ENCODE measurements at places on chromosomes 11 and 22. TPM values are rescaled to one million over a fixed set of nuclear protein-coding genes. Genes with fewer than 3 reads are reported as not detected.

DNA sequence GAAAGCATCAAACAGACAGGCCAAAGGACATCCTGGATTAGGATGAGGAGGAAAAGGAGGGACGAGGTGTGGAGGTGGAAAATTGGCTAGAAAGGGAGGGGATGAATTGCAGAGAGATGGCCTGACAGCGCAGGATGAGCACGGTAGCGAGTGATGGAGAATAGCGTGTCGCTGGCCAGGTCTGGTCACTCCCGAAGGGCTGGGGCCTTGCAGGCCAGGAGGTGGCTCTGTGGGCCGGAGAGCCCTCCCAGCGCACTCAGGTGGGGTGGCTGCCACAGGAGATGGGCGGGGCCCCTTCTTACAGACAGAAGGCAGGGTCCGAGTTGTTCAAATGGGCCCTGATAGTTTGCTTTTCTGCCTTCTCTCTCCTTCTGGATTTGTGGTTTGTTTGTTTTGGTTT is 37.1 kb upstream of the THY1 start:
- H3K4me1 ChIP-seq: peaks cover 4% of the 10 kb centered on the region
- no peak for DNase-seq
- no peaks in the 10 kb centered on the region for H3K27me3 ChIP-seq
- no peaks in the 10 kb centered on the region for H3K36me3 ChIP-seq
- H3K4me3 ChIP-seq: no peak overlapping the region

The OTOG gene
- total RNA-seq: not detected

GRCh38 chr11:20966489-20966888 is 297.1 kb downstream of the NELL1 start:
- H3K4me1 ChIP-seq: no peaks in the 10 kb centered on the region
- H3K4me3 ChIP-seq: no peak overlapping the region
- H3K36me3 ChIP-seq: no peaks in the 10 kb centered on the region
- no peak for DNase-seq
- no peak overlapping the region for H3K27ac ChIP-seq
- no peaks in the 10 kb centered on the region for H3K27me3 ChIP-seq

- no peak overlapping the region for H3K4me3 ChIP-seq
- no peak overlapping the region for H3K27ac ChIP-seq
- H3K36me3 ChIP-seq: no peaks in the 10 kb centered on the region
- no peak for DNase-seq
These were observed 32.5 kb downstream of the PLEKHA7 start for GRCh38 chr11:16981651-16982194.

GRCh38 chr22:50683994-50684371 is 11.4 kb downstream of the SHANK3 start:
- peak overlapping the region; percentile 35 for H3K4me3 ChIP-seq
- DNase-seq: no peak
- peak overlapping the region; percentile 49 for H3K27ac ChIP-seq
- H3K27me3 ChIP-seq: peaks cover 4% of the 10 kb centered on the region
- H3K4me1 ChIP-seq: peaks cover 5% of the 10 kb centered on the region

Data from heart right ventricle (tissue), 16 donors.